ENCODE measurements at places on chromosomes 3 and 15.

DNA sequence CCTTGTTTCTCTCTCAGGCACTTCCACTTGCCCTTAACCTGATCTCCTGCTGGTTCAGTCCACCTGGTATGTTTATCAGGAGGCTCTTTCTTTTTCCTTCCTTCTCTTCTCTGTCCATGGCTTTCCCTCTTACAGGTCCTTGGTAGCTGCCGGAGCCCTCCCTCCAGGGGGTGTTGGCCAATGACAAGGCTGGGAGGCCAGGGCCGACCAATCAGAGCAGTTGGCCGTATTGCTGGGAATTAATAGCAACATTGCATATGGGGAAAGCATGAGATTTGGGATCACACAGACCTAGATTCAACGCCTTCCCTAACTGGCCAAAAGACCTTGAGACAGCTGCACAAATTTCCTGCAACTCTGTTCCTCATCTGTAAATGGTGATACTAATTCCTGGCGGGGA, 62.4 kb downstream of the CEMIP start:
- no peak for DNase-seq

DNA sequence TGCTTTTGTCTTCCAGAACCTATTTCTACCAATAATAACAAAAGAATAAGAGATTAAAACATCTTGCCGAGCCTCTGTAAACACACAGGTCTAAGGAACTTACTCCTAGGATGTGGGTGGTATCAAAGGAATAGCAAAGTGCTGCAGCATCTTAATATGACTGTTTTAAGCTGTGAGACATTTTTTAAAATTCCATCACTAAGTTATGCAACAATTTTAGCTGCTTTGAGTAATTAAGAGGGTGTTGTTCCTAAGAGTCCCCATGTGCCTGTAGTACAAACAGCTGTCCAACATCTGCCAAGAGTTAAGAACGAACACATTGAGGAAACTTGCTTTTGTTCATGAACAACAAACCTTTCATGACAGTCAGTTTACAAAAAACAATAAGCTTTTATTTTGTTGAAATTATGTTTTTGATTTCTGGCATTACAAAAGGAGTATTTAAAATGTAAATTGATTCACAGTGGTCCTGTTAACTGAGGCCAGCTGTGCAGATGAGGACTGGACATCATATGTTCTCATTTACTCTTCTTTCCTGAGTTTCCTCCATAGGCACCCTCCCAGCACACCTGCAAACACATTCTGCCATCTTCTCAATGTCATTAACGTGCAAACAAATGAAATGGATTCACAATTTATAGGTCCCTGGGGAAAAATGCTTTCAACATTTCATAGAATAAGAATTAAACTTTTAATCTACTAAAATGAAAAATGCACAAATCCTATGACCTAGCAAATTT, 337.3 kb upstream of the ARHGEF26 start:
- no peak for DNase-seq

GRCh38 chr15:33915571-33916407, 52.5 kb upstream of the CHRM5 start:
- DNase-seq = no peak

DNA sequence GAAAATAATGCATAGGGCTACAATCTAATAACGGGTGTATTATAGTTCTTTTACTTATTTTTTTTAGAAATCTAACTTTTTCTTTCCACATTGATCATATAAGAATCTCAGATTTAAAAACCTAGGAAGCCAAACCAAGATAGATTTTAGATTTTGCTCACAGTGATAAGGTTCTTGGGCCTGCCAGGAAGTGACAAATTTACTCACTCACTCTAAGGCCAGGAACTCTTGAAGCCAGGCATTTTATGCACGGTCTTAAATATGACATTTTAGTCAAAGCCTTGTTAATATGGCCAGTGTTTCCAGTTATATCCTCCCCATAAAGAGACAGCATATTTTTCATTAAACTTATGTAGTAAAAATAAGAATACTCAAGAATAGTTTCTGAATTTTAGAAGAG, 271.4 kb downstream of the SQOR start:
- no peak for DNase-seq

- no peak for DNase-seq
These were observed 96.6 kb downstream of the FHIT start for GRCh38 chr3:61154457-61155198.

GRCh38 chr15:64501396-64501715, 41.0 kb downstream of the ZNF609 start:
- no peak for DNase-seq

Measured in dorsolateral prefrontal cortex (tissue), 122 donors.